ENCODE measurements at places on chromosomes 1 and 21. TPM values are rescaled to one million over a fixed set of nuclear protein-coding genes. Genes with fewer than 3 reads are reported as not detected.

HES4 gene
- total RNA-seq: 73.0 TPM

DNA sequence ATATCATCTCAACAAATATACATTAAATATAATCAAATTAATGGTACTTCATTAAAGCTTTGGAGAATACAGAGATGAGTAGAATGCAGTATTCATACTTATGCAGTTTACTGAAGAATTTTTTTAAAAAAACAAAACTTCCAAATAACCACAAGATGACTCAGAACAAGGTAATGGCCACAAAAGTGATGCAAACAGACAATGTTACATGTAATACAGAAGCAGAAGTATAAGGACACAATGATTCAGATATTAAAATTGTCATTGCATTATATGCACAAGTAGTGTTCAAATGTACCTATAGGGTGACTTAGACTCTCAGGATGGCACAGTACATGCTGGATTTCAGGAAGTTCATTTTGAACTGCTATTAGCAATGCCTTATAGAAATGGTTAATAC lies 227.2 kb upstream of the ST6GALNAC5 start:
- DNase-seq: no peak

GRCh38 chr21:45295576-45296365 lies 8.1 kb upstream of the POFUT2 start:
- DNase-seq: no peak

GRCh38 chr1:205584732-205585131 lies 47.1 kb downstream of the ELK4 start:
- DNase-seq: no peak

VSIG8 gene
- total RNA-seq: 0.57 TPM

DNA sequence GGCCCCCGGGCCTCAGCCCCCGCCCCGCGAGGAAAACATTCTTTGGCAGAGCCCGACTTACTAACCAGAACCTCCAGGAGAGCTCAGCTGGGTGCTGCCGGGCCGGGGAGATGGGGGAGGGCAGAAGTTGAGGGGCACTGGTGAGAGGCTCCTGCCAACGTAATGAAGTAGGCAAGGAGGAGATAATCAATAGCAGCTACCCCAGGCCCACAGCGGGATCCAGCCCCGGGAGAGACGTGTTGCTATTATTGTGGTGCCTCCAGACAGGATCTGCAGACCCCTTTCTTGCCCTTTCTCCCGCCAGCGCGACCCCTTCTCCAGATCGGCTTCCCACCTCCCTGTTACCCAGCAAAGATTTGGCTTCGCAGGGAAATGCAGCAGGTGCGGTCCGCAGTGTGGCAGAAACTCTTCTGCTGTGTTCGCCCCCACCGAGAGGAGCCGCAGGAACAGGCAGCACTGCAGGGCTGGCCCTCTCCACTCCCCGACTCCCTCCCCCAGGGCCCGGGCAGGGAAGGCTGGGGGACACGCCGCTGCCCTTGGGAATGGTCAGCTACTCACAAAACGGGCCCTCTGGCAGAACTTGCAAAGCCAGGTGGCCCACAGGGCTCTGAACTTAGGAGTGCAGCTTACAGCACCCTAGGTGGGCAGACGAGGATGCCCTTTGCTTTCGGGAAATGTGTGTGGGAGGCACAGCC lies 1.5 kb upstream of the KCNA2 start:
- DNase-seq: no peak

S100A14 gene
- not detected for total RNA-seq

- DNase-seq: no peak
Measured at GRCh38 chr1:181551249-181551648, 67.9 kb downstream of the CACNA1E start.

DNA sequence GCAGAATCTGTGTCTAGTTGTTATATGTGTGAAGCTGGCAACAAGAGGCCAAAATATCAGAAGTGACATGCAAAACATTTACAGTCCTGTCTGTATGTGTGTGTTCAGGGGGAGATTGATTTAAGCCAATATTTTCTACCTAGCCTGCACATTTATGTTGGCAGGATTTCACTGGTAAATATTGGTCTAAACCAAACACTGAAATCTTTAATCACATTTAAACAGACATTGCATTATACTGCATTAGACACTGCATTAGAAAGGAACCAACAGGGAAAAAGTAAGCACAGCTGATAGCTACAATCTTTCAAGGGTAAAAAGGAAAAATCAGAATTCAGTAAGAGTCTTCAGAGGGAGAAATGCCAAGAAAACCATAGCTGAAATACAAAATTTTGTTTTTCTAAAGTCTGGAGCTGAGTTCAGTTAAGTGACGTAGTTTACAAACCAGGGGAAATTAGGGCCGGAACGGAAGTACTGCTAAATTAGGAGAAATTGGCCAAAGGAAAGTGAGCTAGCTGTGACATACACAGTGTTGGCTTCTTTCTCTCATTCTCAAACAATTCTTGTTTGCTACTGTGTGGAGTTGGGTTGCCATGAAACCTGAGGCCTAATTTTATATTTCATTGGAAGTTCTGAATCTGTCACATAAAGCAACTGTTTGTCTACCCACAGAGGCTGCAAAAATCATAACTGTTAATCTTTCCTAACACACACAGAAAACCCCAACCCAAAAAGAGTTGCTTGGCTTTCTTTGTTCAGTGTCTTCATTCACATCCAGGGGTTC lies 217.3 kb upstream of the SGIP1 start:
- DNase-seq: no peak

SH2D1B gene
- not detected for total RNA-seq

DNA sequence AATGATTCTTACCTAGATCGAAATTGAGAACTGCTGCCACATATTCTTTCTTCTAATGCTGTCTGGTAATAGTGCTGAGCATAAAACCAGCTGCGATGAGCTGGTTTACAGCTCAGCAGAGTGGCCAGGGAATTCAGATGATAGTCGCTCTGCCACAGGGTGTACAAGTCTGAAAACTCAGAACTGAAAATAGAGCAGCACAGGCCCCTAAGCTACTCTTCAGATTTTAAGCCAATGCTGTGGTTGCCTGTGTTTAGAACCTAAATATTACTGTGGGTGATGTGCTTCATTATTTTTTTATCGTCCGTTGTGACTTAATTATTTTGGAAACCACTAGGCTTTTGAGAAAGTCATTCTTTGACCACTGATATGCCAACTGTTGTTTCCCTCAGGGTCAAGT lies 152.0 kb downstream of the ADGRL4 start:
- DNase-seq: no peak

- peak; percentile 58 for DNase-seq
Measured at GRCh38 chr1:42379794-42380585, 602 bp upstream of the RIMKLA start.

DNA sequence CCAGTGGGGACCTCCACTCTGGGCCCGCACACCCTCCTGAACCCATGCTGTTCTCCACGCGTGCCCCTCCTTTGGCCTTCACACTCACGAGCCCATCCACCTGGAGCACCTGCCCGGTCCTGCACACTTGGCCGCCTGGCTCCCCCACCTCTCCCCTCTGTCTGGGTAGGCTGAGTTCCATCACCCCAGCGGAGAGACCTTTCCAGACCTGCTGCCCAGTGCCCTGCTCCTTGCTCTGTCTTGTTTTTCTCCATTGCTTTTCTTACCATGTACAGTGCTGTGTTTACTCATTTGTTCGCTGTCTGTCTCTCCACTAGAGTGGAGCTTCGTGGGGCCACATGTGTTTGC lies 351.0 kb upstream of the VAMP3 start:
- DNase-seq: no peak

GLMN gene
- total RNA-seq: 6.8 TPM

DNA sequence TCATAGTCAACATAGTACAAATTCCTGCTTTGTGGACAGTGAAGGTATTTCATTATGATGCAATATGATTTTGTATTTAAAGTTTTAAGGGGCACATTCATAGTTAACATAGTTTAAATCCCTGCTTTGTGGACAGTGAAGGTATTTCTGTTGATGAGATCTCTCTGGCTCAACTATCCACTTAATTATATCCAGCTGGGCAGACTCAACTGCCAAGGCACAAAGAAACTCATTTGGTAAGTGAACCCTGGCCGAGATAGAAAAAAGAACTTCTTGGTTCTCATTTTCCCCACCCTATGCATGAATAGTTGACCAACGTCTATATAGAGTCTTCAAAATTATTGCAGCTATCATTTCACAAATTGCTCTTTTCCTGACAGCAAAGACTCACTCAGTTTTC lies 1194.6 kb downstream of the NCAM2 start:
- DNase-seq: no peak

DNA sequence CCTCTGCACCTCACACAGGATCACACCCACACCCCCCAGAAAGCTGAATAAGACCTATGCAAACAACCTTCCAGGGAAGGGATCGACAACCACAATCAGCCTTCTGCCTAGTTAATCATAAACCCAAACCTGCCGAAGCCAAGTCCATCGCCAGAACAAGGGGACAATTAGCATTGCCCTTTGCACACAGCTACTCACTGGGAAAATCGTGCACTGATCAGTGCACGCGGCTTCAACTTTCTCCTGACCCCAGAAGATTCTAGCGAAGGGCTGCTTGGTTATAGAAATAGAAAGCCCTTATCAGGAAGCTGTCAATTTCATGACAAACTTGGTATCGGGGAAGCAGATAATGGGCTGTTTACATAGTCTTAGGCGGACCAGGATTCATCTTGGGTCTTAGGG lies 29.5 kb downstream of the RUNX1 start:
- DNase-seq: peak; percentile 76

DNA sequence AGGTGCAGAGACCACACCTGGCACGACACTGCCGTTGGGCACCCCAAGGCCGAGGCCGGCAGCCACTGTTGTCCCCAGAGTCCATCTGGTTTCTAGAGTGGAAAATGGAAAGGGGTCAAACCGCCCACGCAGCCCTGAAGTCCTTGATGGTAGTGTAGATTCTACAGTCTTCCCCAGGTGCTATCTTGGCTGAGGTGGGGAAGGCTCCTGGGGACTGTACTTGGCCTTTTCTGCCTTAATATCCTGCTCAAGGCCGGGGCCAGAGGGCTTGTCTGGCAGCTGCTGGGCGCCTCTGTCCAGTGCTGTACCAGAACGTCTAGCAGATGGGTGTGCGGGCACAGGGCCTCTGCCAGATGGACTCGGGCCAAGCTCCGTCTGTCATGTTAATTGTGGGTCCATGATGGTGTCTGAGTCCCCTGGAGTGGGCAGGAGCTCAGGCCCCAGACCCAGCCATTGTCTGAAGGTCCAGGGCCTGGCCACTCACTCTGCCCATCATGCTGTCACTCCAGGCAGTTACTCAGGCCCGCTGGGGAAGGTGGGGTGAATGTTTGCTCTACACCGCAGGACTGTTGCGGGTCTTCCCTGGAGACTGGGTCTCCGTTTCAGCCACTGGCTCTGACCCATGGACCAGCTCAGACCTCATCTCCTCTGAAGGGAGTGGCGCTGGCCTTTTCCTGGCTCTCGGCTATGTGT lies 161.9 kb upstream of the COL6A1 start:
- no peak for DNase-seq

GRCh38 chr1:245605480-245606156 lies 450.8 kb downstream of the KIF26B start:
- DNase-seq: no peak

PRR9 gene
- total RNA-seq: not detected

S100A8 gene
- total RNA-seq: not detected

GRCh38 chr1:107840725-107841124 lies 124.3 kb downstream of the VAV3 start:
- no peak for DNase-seq

DNA sequence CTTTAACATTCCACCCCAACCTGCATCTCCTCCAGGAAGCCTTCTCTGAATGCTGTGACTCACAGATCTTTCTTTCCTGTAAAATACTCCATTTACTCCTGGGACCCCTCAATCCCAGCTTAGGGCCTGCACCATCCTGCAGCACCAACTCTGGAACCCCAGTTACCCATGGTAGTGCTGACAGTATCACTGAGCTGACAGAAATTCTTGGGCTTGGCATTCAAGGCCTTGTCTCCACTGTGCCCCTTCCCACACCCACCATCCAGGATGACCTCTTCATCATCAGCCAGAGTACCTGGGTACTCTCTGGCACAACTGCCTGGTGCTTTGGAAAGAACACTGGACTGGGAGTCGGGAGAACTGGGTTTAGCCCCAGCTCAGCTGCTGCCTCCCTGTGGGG lies 8.3 kb downstream of the CYB5RL start:
- no peak for DNase-seq

KIF17 gene
- total RNA-seq: 2.1 TPM

DNA sequence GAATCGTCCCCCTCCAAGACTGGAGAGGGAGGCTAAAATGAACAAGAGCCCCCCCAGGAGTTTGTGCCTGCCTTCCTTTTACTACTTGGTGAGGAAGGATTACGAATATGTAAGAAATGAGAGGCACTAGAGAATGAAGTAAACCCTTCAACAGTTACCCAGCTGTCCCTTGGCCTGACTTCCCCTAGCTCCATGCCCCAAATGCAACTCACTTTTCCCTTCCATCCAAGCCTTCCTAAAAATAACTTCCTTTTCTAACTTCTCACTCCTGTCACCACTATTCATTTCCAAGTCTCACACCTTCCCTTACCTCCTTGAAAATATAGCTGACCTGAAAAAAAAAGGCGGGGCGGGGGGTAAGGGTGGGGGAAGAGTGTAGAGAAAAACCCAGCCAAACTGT lies 96.6 kb upstream of the HNRNPU start:
- DNase-seq: no peak

PRAMEF10 gene
- not detected for total RNA-seq

ZNF683 gene
- total RNA-seq: not detected

IL19 gene
- not detected for total RNA-seq

ITLN2 gene
- total RNA-seq: not detected

CFAP74 gene
- total RNA-seq: not detected

GRCh38 chr1:118902299-118902698 lies 85.8 kb downstream of the TBX15 start:
- no peak for DNase-seq

DNA sequence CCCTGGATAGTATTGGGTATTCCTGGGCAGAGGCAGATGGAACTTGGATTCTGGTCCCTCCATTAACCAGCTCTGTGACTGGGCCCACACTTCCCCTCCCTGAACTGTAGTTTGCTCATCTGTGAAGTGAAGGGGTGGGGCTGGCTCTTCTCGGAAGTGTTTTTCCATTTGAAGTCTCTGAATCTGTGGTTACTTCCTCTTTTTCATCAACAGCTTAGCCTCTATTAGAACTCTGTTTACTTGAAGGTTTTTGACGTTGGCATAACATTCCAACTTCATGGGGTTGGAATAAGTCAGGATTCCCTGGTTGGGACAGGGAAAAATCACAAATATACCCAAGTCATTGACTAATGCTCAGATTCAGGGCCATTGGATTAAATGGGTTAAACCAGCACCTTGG lies 3.6 kb downstream of the KIAA0040 start:
- DNase-seq: no peak

SPRTN gene
- total RNA-seq: 2.4 TPM

DNA sequence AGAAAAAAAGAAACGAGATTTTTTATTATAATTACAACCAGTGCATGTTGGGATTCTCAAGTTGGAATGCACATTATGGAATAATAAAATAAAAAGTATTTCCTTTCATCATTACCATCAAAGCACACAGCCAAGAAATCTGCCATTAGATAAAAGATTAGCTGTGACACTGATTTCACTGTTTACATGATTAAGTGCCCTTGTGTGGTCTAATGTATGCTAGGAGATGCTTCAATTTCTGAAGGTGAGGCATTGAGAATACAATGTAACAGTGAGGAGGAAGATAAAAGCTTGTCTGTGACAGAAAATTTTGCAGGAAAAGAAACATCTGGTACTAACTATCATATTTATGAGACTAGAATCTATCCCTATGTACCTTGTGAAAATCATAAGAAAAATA lies 409.7 kb upstream of the PRMT6 start:
- DNase-seq: no peak

GRCh38 chr1:70993798-70994197 lies 53.8 kb downstream of the PTGER3 start:
- no peak for DNase-seq

HAO2 gene
- total RNA-seq: not detected
